Smooth muscle cell of the brain vasculature (primary cell): ENCODE measurements at places on chromosomes 3 and 15.

DNA sequence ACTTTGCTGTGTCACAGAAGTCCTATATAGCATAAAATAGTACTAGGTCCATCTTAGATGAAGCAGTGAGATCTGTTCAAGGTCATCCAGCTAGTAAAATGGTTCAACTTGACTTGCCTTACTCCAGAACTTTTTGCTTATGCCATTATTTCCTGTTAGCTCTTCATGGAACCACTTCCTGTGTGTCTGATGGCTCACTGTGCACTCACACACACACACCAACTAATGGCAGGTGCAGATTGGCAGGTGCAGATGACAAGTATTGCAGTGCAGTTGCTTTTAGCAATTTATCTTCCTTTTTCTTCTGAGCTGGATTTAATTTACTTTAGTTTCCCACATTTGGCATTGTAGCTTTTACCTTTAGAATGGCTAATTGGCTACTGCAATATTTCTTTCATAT, 29.8 kb downstream of the GOLGA8S start:
- DNase-seq, result no peak

DNA sequence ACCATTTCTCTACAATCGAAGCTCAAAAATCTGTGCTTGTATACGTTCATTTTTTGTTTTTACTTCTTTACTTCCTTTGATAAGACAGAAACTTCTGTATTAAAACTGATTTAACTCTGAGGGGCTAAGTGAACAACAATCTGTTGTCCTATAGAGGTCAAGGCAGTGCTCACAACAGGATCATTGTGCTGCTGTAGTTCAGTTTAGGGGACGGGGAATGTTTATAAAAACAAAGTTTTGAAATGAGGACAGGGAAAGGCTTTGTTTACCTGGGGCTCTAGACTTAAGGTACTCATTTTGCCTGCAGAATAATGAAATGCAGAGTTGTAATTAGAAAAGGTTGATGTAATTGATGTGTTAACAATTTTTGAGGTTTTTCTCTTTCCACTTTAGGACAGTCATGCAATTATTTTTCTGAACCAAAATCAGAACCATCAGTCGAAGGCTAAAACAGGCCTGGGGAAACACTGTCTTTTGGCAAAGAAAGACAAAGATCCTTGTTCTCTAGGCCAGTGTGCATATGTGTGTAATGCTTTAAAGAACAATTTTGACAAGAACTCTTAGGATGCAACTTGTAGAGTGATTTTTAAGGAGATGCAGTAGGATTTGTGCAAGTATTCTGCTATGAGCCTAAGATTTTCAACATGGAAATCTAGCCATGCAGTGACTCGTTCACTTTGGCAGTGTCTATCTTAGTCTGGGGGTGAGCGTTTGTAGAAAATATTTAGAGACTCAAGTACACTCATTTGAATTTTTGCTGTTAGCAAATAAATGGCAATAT, 165.2 kb downstream of the PGPEP1L start:
- DNase-seq, result no peak

GRCh38 chr3:181493423-181493822, 218.3 kb upstream of the SOX2 start:
- DNase-seq, result no peak

GRCh38 chr15:96200357-96200967, 130.0 kb upstream of the NR2F2 start:
- DNase-seq, result no peak

GRCh38 chr15:95958382-95958781, 372.1 kb upstream of the NR2F2 start:
- no peak for DNase-seq

DNA sequence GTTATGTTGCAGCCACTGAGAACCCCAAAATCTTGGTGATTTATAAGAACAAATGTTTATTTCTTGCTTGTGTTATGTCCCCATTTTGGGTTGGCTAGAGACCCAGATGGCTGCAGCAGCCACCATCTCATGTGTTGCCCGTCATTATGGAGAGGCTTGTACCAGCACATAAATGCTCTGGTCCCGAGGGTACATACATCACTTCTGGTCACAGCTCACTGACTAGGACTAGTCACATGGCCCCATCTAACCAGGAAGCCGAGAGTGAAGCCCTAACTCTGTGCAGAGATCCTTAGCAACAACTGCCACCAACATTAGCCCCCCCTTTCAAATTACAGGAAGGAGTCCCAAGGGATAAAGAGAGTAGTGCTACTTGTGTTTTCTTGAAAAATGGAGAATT, 25.5 kb upstream of the HACD2 start:
- DNase-seq, result no peak

DNA sequence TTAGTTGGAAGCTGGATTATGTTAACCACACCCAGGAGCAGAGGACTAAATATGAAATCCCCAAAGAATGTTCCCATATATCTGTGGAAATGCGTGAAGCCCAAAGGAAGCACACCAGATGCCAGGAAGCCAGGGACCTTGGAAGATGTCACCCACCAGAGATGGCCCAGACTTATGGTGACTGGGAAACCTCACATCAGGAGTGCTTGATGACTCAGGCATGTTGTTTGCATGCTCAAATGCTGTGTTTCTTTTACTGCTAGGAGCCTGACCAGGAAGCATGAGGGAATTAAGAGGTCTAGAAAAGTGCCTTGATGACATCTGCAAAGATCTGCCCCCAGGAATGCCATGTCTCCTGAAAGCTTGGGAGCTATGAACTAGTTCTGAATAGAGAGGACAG, 109.0 kb upstream of the SLC2A2 start:
- no peak for DNase-seq

DNA sequence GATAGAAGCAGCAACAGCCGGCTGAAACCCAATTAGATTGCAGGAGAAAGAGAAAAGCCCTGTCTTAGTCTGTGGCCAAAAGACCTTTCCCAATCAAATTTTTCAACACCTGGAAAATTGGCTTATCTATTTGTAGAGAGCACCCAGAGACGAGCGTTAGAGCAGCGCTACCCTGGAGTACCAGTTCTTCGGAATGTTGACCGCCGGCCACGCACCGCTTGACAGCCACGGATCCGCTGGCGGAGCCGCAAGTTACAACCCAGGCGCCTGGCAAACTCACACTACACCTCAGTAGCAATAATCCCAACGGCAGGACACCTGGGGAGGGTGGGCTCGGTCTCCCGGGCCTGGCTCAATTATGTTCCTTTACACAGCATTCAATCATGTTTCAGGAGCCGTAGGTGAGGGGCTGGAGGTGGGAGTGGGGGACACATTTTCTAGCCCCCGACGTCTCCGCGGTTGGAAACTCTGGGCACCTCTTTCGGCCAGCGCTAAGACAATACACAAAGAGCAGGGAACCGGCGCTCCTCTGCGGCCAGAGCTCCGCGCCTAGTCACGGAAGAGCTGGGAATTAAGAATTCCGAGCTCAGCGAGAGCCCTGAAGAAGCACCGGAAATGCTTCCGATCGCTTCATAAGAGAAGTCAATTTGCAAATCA, 1.2 kb downstream of the MB21D2 start:
- no peak for DNase-seq

- no peak for DNase-seq
Measured at GRCh38 chr15:39565851-39566250, 15.0 kb upstream of the THBS1 start.

DNA sequence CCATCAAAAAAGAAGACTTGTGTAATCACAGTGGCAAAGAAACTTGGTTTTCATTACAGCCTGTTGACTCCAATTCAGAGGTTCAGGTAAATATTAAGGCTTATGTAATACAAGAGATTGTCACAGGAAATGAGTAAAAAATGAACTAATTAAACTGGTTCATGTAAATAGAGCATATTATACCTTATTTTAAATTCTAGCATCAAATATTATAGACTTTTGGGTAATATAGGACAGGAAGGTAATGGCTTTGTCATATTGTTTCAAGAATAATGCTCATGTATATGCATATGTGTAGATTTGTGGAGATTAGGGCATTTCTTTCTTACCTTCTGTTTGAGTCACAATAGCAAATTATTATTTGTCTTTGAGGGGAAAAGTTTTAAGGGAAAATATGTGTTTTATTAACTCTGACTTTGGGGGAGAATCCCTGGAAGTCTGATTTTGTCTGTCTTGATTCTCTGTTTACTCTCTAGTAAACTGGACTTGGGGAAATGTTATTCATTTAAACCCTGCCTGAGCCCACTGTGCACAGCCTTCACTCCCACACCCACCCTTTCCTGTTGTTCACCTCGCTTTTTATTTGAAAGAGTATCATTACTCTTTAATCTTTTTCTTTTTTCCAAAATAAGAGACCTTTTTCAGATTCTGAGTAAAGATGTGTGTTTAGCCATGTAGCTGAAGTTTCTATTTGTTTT, 43.0 kb downstream of the RASA2 start:
- DNase-seq, result no peak

DNA sequence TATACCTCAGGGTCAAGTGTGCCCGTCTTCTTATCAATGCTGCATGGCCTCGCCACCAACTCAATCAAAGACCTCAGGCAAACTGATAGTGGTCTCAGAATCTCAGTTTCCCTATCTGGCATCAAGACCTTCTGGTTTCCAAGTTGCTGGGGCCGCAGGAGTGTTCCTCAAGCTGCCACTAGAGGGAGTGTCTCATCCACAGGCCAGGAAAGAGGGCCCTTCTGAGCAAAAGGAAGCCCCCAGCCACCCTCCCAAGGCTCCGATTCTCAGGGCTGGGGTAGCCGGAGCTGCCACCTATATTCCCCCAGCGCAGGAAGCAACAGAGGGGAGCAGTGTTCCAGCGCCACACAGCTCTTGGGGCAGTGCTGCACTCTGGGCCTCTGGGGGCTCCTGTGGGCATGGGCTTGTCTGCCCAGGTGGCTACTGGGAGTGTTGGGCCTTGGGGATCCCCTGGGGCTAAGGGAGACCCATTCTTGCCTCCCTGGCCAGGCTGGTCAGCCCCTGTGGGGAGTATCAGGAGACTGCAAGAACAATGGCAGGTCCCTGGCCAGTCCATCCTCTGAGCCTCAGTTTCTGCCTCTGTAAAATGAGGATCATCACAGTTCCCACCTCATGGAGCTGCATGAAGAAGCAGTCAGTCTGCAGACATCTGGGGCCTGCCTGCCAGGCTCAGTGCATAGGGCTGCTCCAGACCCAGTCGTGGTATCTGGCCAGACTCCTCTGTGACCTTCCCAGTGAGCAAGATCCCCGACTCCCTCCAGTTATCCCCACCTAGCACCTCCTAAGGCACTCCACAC, 23.4 kb upstream of the SEC13 start:
- no peak for DNase-seq

- no peak for DNase-seq
Measured at GRCh38 chr3:5149306-5149880, 27.3 kb downstream of the ARL8B start.

- DNase-seq, result no peak
Measured at GRCh38 chr15:36430726-36431265, 148.6 kb upstream of the CDIN1 start.

GRCh38 chr3:112822064-112823055, 24.3 kb downstream of the CD200R1L start:
- DNase-seq, result no peak

DNA sequence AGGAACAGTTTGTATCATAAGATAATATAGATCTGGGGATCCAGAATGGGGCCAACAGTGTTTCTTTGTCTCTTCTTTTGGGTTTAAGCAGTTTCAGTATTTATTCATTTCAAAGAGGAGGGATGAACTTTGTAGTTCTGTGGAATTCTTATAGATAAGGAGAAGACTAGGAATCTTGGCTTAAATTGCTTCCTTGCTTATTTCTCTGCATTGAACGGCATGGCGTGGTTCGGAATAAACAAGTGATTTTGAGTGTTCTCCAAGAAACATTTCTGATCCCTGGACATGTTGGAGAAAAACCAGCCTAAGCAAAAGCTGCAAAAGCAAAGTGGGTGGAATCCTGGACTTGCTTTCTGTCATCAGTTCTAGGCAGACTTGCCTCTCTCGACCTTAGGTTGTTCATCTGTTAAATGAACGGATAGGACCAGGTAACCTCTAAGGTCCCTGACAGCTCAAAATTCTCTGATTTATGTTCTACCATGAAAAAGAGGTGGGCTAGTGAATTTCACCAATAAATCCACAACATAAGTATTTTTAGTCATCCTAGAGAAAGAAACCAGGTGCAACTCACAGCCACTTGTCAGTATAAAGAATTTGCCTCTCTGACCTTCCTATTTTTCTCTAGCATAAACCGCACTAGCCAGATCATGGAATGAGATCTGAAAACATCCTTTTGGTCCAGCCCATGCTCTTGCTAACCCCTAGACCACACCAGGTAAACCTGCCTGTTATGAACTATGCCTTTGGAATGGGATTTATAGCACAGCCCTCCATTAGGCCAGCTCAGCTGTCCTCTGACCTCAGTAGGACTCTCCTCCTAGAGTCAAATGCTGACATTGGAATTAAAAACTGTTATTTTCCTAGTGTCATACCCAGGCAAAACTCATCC, 78.8 kb downstream of the CLDN11 start:
- DNase-seq, result no peak

DNA sequence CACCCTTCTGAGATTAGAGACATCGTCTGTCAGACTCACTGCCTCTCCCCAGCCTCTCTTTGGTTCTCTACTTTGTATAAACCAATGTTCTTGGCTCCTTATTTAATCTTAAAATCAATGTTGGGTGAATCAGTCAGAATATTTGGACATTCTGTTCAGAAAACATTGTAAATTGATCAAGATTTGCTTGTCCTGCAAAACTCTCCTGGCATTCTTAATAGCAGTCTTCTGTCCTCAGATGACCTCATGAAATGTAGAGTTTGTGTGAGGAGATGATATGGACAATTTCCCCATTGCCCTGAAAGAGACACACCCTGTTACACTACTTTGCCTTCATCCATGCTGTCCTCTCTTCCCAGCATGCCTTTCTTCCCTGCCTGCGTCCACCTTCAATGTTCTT, 33.6 kb downstream of the CD200R1L start:
- no peak for DNase-seq

GRCh38 chr3:177838766-177839350, 641.6 kb upstream of the TBL1XR1 start:
- no peak for DNase-seq

GRCh38 chr3:118425272-118425837, 609.3 kb downstream of the IGSF11 start:
- no peak for DNase-seq

DNA sequence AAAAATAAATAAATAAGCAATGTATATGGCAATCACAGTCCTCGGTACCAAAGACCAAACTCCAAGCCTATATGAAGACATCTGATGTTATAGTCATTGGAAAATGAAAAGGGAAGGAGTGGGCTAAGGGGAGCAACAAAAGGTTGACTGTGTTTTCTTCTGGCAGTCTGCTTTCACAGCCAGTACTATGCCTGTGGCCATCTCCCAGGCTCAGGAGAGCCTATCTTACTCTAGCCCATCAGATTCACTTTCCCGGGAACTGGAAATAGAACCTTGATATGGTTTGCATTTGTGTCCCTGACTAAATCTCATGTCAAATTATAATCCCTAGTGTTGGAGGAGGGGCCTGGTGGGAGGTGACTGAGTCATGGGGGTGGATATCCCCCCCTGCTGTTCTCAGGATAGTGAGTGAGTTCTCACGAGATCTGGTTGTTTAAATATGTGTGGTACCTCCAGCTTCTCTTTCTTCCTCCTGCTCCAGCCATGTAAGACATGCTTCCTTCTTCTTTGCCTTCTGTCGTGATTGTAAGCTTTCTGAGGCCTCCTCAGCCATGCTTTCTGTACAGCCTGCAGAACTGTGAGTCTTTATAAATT, 105.3 kb downstream of the PLCH1 start:
- DNase-seq, result no peak

- DNase-seq, result peak; percentile 20
Measured at GRCh38 chr15:77186594-77187011, 115.7 kb upstream of the TSPAN3 start.

GRCh38 chr3:134372396-134373270, 1.6 kb downstream of the AMOTL2 start:
- no peak for DNase-seq

GRCh38 chr3:105906836-105907235, 38.0 kb upstream of the CBLB start:
- no peak for DNase-seq
